Stimulated activated CD4-positive, alpha-beta T cell treated with anti-CD3 and anti-CD28 coated beads, Interleukin-1b, Interleukin-23, amount 100 ng/mL, for 1 hour (primary cell): ENCODE measurements at places on chromosomes 5 and 9.

DNA sequence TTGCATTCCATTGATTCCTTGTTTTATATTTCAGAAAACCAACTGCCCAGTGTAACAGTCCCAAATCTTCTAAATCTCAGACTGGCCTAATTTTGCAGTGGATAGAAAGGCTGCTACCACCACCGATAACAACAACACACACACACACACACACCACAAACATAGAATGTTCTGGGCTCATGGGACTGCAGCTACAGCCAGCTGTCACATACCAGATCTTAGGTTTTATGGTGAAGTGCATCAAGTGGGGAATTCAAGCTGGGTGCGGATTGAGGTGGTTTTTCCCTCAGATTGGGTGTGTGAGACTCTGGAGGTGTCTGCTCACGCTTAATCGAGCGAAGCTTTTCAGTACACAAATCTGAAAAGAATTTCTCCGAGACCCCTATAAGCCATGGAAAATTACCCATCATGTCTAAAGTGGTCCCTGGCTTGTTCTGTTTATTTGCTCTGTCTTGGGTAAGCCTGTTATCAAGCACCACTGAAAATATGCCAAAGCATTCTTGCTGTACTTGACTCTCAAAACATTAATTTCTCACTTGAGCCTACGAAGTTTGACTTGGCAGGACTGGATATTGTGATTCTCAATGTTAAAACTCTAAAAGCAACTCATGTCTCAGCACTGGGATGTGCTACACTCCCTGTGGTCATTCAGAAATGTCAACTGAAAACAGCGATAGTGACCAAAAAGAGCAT, 71.1 kb downstream of the ALDH7A1 start:
- no peak for DNase-seq

- DNase-seq: no peak
Observed at GRCh38 chr5:156208271-156208670, 118.7 kb upstream of the SGCD start.

- DNase-seq: no peak
Observed at GRCh38 chr5:91382530-91383026, 539 bp downstream of the ARRDC3 start.

DNA sequence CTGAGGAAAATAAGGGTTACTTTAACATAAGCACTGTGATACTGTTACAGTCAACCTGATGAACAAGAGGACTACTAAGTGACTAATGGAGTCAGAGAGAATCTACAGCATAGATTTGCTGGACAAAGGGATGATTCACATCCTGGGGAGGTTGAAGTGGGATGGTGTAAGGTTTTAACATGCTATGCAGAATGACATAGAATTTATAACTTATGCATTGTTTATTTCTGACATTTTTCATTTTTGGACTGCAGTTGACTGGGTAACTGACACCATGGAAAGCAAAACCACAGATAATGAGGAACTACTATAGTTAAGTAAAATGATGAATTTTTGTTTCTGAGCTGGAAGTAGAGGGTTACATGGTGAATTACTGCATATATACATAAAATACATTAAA, 389.2 kb downstream of the MAT2B start:
- no peak for DNase-seq

DNA sequence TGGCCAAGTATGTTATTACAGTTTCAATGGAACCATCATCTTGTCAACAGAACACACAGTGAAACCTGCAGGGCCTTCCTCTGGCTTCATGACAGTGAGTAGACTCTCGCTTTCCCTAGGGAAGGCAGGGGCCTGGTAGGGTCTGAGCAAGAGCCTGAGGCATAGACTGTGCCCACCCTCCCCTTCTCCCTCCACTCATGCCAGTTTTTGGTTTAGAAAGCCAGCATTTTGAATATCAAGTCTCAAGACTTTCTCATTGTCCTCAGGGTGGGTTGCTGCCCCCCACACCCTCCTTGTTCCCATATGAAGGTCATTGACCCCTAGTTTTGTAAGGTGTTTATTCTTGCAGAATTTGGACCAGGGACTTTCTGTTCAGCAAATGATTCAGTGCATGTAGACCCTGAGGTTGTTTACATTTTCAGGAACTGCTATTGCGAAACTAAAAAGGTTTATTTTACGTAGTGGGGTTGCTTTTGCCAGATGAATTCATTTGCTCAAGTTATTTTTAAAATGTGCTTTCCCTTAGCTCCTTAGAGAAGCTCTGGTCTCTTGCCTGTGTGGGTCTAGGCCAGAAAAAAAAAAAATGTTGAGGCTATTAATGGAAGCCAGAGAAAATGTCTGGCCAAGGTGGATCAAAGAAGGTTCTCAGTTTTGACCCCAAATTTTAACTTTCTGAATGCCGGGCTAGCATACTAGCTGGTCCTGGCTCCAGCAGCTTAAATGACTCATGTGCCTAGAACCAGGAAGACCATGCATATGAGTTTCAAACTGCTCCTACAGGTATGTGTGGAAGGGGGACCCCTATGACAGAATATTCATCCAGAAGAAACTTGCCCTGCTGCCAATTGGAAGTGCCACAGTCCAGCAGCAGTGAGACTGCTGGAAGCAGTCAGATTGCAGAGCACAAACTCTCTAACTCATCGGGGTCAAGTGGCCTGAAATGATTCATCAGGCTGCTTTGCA, 10.1 kb upstream of the MOB3B start:
- DNase-seq: no peak

DNA sequence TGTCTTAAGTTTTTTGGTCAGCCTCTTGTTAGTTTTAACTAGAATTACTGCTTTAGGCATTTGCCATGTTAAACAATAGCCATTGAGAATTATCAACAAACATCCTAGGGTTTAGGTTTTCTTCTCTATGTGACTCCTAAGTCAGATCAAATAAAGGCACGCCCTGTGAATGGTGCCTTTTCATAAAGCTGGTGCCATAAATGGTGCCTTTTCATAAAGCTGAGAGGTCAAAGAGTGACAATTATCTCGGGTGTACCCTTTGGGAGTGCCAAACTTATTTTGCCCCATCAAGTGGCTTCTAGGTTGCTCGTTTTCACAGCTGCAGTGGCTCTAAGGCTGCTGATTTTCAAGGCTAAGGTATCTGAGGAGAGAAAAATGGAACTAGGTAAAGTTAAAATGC, 391.6 kb downstream of the DMRTA1 start:
- DNase-seq: no peak

GRCh38 chr9:36187414-36187813, 3.3 kb upstream of the CLTA start:
- no peak for DNase-seq

- DNase-seq: no peak
Observed at GRCh38 chr9:129163753-129164152, 14.3 kb downstream of the IER5L start.
